ENCODE measurements at places on chromosomes 5 and 9.

- DNase-seq = no peak
Measured at GRCh38 chr5:108753877-108754276, 6.2 kb downstream of the FER start.

- DNase-seq = no peak
Measured at GRCh38 chr5:31707329-31707728, 68.4 kb downstream of the PDZD2 start.

DNA sequence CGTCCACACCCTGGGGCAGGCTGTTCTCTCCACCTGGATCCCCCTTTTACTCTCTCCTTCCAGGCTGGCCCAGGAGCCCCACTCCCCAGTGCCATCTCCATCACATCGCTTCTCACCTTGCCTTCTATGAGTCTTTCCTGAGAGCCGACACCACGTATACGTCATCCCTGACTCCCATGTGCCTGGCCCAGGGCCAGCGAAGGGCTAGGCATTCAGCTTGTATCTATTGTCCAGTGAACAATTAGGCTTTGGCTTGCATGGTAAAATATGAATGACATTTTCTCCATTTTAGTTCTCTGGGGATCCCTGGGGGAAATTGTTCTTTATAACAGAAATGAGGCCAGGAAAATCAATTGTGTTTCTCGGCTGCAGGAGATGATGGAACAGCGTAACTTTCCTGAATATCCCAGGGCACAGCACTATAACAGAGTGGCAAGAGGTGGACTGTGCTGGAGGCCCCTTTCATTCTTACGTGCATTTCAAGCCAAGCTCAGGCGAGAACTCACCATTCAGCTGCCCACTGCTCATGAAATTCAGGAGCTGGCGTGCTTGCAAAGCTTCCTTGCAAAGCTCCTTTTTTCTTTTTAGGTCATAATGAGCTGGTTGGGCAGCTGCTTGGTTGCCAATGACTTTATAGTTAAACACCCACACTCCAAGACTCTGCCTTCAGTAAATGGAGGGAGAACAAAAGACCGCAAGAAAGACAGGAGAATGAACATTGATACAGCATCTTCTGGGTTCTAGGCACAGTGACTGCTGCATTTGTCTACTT lies 37.7 kb downstream of the NSG2 start:
- no peak for DNase-seq

DNA sequence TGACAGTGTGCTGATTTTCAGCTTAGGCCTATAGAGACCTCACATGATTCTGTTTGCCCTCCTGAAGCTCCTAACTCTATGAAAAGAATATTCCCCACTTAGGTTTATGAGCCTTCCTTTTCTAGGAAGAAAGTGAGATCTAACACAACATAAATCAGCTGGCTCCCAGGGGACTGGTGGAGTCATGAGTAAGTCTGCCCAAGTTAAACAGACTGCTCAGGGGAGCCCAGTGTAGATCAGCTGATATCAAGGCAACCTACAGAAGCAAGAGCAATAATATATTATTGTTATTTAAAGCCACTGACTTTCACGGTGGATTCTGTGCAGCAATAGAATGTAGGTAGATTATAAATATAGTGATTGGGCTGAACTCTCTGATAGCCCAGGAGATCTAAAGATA lies 1978.6 kb upstream of the CDH6 start:
- DNase-seq = no peak

- no peak for DNase-seq
Measured at GRCh38 chr5:74367934-74368333, 272.6 kb downstream of the ENC1 start.

DNA sequence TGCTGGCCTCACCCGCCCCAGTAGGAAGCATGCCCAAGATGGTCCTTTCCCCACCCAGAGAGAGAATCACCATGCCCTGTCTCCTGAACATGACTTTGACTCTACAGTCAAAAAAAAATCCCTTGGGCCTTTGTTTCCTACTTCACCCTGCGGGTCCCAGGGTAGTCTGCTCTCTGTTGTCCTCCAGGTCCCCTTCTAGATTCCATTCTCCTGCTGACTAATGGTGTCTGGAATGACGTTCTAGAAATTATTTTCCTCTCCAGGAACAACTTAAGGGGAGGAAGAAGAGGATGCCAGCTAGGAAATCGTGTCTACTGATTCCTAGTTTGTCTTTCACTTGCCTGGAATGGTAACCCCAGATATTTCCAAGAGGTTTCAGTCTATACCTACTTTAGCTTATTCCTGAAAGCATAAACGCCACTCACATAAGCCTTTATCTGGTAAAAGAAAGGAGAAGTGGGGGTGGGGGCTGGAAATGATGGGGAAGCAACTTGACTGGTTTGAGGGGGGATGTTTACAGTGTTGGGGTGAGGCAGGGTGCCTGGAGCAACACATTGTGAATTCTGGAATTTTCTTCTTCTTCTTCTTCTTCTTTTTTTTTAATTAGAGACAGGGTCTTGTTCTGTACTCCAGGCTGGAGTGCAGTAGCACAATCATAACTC lies 93.9 kb downstream of the SNX18 start:
- no peak for DNase-seq

DNA sequence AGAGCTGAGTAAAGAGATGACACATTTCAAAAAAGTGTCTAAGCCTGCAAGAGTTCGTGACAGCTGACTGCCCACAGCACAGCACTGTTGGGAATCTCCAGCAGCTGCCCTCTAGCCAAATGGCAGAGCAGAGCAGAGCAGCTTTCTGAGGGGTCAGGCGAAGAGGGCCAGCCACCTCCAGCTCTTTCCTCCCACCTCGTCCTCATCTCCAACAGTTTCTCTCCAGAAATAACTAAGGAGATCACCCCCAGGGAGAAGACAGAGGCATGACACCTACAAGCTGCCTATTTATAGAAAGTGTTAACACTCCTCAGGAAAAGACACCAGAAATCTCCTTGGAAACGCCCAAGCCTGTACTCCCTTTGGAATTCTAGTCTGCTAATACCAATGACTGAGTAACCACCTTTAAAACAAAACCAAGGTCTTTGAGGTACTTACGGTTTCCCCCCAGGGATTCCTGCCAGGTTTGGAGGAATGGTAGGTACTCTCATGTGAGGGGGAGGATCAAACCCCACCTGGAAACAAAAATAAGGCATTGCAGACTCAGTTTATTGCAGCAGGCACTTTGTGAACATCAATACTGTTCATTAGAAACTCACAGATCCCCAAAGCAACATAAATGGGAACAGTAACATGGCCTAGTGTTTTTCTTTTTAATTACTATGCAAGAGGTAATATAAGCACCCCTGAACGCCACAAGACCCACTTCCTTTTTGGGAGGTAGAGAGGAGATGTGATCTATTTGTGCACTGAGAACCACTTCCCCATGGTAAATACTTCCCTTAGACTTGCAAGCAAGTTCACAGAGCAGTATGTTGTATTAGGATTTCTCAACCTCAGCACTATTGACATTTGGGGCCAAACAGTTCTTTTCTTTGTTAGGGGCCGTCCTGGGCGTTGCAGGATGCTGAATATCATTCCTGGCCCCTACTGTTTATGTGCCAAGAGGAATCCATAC lies 79.3 kb downstream of the TLE1 start:
- no peak for DNase-seq
